ENCODE measurements at places on chromosomes 16 and 17.

- DNase-seq = no peak
These were observed 117.8 kb downstream of the SLC39A11 start for GRCh38 chr17:72974605-72975232.

GRCh38 chr16:27759967-27760788 is 210.2 kb downstream of the KATNIP start:
- no peak for DNase-seq

- DNase-seq = no peak
These were observed 17.3 kb upstream of the HEXD start for GRCh38 chr17:82400830-82401229.

DNA sequence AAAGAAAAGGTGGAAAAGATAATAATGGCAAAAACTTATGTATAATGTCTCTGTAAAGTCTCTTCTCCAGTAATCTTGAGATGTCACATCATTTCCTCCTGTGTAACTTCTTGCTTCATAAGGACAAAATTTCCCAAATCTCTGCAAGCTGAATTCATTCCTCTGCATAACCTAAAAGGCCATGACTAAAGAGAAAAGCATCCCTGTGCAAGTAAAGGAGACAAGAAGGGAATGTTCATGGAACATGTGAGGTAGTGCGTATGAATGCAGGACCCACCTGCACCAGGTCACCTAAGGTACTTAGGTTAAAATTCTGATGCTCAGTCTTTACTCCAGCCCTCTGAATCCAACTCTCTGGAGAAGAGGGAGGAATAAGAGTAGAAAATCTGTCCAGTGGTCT is 46.9 kb upstream of the NLK start:
- DNase-seq = no peak

- no peak for DNase-seq
These were observed 11.7 kb upstream of the CPPED1 start for GRCh38 chr16:12815361-12815760.

DNA sequence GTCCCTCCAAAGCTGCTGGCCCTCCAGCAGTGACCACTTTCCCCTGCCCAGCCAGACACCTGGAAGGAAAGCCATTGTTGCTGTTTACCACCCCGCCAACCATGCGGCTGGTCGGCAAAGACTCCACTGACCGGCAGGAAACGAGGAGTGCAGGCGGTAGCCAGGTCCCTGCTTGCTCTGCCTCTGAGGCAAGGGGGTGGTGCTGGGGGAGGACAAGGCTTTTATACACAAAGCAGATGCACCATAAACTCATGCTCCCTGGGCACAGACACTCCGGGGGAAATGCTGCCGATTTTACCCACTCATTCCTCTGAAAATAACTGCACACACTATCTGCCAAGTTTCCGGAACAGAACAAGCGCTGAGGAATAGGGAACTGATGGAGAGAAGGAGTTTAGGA is 62.8 kb upstream of the GRIN2A start:
- no peak for DNase-seq

All from NCI-H1417 treated with DMSO at 0.1 percent for 48 hours (cell line).